DMS53 (cell line): ENCODE measurements at places on chromosomes 1 and 21.

GRCh38 chr1:41691424-41691823 lies 206.9 kb upstream of the EDN2 start:
- no peak for DNase-seq

DNA sequence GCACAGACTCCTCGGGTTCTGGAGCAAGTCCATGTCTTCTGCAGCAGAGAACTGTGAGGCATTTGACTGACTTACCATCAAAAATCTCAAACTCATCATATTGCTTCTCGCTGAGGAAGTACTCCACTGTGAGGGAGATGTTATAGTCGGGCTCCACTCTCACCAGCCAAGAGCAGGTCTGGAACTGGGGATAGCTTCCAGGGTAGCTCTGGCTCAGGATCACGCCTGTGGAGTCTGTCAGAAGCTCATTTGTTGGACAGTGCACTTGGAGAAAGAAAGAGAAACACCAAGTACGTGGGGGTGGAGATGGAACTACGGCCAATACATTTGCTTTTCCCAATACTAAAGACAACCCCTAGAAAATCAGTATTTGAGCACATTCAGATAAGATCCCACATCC lies 111.1 kb downstream of the ZSCAN20 start:
- DNase-seq, result no peak

- DNase-seq, result peak; percentile 11
Observed at GRCh38 chr1:227257964-227258363, 60.3 kb downstream of the CDC42BPA start.

- DNase-seq, result no peak
Observed at GRCh38 chr1:40973912-40974311, 5.6 kb upstream of the CTPS1 start.

- no peak for DNase-seq
Observed at GRCh38 chr1:167360120-167360519, 139.4 kb downstream of the POU2F1 start.

GRCh38 chr21:33013626-33014025 lies 12.1 kb upstream of the OLIG2 start:
- DNase-seq, result no peak

DNA sequence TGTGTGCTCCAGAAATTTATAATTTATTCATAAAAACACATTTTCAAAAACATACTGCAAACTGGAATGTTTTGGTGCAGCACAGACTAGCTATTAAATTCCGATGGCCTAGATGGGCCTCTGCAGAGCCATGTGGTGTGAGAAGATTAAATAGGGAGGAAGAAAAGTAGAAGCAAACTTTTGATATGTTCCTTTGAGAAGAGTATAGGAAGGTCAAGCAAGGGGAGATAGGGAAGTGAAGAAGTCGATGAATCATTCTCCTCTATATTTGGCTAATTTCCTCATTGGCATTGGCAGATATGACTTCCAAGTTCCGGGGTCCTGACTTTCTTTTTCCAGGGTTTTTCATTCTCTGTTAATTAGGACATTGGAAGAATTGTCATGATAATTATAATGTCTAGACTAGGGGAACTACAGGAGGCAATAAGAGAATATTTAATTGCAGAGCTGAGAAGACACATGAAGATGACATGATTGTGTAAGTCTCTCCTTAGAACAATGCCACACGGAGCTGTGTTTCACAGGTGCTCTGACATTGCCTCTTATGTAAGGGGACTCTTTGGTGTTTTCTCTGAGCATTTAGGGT lies 19.3 kb upstream of the ZNF326 start:
- DNase-seq, result no peak

GRCh38 chr1:173295995-173296394 lies 88.9 kb upstream of the TNFSF4 start:
- DNase-seq, result no peak

DNA sequence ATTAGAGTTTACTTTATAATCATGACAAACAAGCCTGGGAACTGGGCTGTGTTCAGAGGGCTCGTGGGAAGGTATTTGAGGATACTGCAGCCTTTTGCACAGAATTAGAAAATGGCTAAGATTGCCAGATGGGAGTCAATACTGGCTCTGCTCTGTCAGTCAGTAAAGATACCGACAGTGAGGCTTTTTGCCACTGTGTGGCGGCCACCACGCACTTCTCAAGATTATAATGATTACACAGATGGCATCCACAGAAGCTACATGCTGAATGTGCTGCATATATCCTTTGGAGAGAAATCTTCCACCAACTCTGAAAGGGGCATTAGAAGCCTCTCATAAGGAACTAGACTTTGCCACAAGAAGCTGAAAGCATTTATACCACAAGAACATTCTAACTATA lies 213.4 kb upstream of the PTBP2 start:
- no peak for DNase-seq

GRCh38 chr1:96475903-96476302 lies 245.7 kb upstream of the PTBP2 start:
- no peak for DNase-seq

DNA sequence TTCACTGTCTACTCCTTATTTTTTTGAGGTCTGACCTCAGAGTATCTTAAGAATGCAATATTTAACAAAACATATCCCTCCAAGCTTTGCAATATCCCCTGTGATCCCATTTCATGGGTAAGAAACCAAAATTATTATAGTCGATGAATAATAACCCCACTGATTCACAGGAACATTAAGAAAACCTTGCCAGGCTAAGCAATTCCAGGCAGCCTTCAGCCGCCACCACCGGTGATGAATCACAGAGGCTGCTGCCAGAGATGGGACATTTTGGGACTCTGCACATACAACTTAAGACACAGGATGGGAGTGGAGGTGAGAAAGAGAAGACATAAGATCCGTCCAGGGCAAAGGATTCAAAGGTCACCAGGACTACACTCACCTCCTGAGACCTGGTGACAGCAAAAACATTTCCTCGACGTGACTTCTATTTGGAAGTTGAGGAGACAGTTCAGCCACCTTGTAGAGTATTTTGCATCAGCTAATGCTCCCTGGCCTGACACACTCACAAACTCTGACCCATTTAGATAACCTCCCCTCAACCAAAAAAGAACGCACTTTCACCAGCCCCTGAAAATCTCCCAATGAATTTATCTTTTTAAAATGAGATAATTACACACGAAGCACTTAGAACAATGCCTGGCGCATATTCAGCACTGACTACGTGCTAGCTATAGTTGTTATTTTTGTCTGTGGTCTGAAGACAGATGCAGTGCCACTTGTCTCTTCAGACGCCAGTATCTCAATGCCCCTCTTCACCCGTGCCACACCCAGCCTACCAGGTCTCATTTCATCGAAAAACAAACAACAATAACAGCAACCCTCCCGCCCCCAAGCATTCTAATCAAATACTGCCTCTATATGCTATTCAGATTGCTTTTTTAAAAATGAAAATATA lies 17.8 kb upstream of the OVAAL start:
- DNase-seq, result no peak

- DNase-seq, result no peak
Observed at GRCh38 chr1:248820041-248820585, 5.6 kb downstream of the SH3BP5L start.

DNA sequence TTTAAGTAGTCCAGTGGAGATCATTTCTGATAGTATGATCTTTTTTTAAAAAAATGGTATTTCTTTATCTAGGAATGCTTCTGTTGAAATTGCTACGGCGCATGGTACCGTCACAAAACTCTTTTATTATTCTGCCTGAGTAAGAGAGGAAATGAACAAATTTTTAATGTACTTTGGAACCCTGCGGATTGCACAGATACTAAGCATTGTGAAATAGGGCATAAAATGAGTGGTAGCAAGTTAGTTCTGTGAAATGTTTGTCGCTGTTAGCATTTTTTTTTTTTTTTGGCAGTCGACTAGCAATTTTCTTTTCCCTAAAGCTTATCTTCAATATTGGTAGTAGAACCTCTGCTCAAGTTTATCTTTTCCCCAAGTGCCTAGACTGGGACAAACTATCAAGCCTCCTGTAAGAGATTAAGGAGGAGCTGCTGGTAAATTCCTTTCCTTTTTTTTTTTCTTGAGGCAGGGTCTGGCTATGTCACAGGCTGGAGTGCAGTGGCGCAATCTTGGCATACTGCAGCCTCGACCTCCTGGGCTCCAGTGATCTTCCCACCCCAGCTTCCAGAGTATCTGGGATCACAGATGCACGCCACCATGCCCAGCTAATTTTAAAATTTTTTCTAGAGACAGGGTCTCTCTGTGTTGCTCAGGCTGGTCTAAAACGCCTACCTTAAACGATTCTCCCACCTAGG lies 2.2 kb downstream of the ITSN1 start:
- DNase-seq, result no peak

DNA sequence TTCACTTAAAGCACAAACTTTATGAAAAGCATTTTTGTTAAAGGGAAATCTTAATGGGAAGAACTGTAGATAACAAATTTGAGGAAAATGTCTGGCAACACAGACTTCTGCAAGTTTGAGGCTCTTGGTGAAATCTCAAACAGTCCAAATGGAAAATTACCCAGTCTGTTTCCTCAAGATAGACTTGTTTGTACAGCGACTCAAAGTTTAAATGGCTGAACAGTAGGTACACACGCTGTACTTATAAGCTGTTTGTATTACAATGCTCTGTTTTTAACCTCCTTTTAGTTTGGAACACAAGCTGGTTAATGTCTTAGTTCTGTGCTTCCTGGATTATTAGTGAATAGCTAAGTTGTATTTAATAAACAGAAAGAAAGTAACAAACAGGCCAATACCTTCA lies 217.1 kb downstream of the NFIA start:
- DNase-seq, result peak; percentile 56

- no peak for DNase-seq
Observed at GRCh38 chr1:94535095-94535494, 6.5 kb downstream of the F3 start.

- no peak for DNase-seq
Observed at GRCh38 chr1:119732465-119733168, 20.9 kb downstream of the PHGDH start.

DNA sequence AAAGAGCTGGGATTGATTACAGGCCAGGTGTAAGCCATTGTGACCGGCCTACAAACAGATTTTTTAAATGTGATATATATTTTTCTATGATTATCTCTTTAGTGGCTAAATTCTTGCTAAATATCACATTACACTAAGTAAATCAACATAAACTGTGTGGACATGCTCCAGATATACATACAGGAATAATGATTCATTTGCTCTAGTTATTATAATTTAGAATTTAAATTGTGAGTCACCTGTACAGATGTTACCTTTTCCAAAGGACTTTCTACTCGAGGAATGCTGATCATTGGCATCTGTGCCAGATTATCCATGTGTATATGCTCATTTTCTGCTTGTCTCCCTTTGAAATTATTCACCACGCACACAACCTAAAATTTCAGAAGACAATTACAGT lies 90.1 kb downstream of the PLPPR5 start:
- DNase-seq, result no peak

- DNase-seq, result no peak
Observed at GRCh38 chr1:17130138-17130635, 10.9 kb upstream of the PADI2 start.

DNA sequence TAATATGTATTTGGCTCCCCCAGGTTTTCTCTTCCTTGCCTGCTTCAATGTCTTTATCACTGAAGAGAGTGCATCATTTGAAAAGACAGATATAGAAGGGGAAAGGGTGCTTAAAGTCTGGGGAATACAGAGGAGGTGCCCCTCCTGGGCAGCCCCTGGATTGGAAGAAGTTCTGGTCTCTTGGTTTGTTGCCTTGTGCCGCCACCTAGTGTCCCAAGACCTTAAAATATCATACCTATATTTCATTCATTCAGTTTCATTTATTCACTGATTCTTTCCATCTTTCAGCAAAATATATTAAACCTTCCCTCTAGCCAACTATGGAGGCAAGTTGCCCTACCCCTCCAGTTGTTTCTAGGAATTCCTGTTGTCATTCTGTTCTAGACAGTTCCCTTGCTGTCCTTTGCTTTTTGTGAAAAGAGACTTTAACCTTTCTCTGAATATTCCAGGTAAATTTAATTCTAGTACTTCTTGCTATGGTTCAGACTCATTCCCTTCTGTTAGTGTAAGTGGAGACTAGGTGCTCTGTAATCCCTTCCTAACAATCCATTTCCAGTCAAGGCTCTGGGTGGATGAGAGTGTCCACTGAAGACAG lies 56.1 kb downstream of the MEF2D start:
- peak; percentile 79 for DNase-seq

GRCh38 chr1:54167422-54168139 lies 14.8 kb upstream of the CDCP2 start:
- DNase-seq, result no peak
